Bone marrow (tissue), 2 donors: ENCODE measurements at places on chromosomes 13 and 19.

- peak; percentile 80 for DNase-seq
Measured at GRCh38 chr19:35901854-35902661, at the start of gene HCST. Gene HCST, plus strand, starts transcription at chr19:35902529. Its CDS starts 65 bp downstream, at chr19:35902594.

DNA sequence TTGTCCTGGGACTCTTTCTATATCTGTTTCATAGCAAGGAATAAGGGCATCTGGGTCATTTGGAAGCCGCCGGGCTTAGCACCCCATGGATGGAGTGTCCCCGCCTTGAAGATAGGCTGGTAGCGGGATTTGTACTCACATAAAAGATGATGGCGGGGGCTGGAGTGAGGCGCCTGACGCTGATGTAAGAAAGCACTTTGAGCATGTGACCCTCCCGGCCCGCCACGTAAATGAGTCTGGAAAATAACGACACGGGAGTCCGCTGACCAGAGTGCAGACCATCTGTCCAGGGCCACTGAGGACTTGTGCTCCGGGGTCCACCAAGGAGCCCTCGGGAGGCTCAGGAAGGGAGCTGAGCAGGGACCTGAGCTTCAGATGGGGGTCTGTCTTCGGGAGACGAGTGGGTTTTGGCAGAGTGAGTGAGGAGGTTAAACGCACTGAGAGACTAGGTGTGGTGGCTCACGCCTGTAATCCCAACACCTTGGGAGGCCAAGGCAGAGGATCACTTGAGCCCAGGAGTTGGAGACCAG, 25.8 kb downstream of the SLC7A9 start:
- no peak for DNase-seq

DNA sequence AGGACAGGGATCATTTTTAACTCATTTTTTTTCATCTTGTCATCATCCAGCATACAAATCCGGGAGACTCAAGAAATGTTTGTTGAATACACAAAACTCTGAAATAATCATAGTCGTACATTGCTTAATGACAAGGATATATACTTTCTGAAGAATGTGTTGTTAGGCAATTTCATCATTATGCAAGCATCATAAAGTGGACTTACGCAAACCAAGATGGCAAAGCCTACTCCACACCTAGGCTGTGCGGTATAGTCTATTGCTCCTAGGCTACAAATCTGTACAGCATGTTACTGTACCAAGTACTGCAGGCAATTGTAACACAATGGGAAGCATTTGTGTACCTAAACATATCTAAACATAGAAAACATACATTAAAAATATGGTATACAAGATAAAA, 264.1 kb downstream of the TSHZ3 start:
- DNase-seq: no peak

DNA sequence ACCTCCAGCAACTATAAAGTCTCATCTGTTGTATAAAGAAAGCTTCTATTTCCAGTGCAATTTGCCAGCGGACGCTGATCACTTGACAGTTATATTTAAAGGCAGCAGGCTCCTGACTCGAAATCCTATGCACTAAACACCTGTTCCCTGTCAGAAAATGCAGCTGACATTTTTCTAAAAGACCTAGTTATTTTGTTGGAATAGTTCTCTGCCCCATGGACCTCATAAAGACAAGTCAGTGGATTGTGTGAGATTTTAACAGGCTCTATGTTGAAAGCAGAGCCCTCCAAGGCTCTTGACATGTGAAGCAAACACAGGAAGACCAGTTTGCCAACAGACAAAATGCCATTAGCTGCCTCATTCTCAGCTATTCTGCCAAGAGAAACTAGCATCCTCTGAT, 304.7 kb upstream of the KLF12 start:
- no peak for DNase-seq

- no peak for DNase-seq
Measured at GRCh38 chr19:20478936-20479335, 86.6 kb downstream of the ZNF737 start.

DNA sequence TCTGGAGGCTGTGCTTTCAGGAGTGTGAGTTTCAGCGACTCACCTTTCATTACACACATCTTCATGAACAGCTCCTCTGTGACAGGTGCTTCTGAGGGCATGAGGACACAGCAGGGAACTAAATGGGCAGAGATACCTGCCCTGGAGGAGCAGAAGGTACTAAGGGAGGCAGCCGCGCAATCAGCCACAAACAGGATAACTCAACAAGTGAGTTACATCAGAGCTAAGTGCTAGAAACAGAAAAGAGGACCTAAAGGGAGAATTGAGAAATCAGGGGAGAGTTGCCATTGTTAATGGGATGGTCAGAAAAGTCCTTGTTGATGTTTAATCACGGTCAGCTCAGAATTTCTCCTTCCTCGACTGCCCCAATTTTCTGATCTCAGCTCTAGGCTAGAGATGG, 42.5 kb downstream of the SYDE1 start:
- DNase-seq: no peak

- DNase-seq: no peak
Measured at GRCh38 chr19:5424192-5424973, 30.8 kb upstream of the ZNRF4 start.

- DNase-seq: no peak
Measured at GRCh38 chr19:4717966-4718701, 5.5 kb downstream of the DPP9 start.

GRCh38 chr13:21075379-21076249, 14.2 kb upstream of the LATS2 start:
- peak; percentile 36 for DNase-seq

DNA sequence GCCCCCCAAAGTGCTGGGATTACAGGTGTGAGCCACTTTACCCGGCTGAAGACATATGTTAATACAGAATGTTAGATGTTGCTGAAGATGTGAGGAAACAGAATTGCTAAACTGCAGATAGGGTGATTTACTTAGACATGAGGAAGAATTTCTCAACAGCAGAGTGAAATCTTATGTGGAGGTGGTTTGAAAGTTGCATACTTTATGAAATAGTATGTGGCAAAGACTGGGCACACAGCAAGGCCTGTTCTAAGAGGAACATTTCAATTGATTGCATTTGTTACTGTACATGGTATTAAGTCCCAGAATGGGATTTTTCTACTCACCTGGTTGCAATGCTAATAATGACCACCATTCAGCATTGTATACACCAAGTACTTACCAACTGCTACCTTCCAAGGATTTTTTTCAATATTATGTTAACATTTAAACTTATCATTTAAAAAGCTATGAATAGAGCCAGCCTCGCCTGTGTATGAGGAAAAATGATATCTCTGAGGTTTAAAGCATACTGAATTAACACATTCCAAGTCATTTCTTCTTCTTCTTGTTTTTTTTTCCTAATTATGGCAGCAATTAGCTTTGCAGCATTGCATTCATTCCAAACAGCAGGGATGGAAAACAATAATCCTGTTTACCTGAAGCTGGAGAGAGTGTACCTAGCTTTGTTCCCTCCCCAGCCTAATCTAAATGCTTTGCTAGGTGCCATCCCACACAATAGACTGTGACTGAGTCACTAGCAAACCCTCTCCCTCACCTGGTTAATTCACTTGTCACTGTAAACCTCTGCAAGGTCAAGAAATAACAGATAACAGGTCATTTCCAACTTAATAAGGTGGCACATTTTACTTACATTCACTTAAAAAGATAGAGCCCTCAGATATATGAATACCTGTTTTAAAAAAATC, 19.4 kb upstream of the KLF5 start:
- DNase-seq: no peak

- no peak for DNase-seq
Measured at GRCh38 chr13:93948162-93948922, 531.1 kb downstream of the DCT start.

- no peak for DNase-seq
Measured at GRCh38 chr13:26881154-26881553, 120.6 kb upstream of the GPR12 start.

DNA sequence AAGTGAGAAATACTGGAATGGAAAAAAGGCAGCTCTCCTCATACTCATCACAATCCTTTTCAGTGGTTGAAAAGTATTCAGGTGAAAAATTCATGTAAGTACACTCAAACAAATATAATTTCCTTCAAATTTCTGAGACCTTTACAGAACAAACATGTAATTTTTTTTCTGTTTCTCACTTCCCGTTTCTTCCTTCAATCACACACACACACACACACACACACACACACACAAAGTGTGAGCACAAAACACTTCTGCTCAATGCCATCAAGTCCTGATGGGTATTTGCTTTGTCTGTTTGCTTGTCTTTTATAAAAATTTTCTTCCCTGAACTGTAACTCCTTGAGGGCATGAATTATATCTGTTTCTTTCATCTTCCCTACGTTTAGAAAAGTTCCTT, 110.6 kb downstream of the LIG4 start:
- DNase-seq: no peak
